ENCODE measurements at places on chromosomes 1 and 21. TPM values are rescaled to one million over a fixed set of nuclear protein-coding genes. Genes with fewer than 3 reads are reported as not detected.

NUAK2 gene
- 2.5 TPM for total RNA-seq

AMY1C gene
- total RNA-seq, result not detected

APCS gene
- not detected for total RNA-seq

SYT2 gene
- 0.03 TPM for total RNA-seq

COL6A1 gene
- 458 TPM for total RNA-seq

ATAD3B gene
- 8.1 TPM for total RNA-seq

TTC22 gene
- 0.27 TPM for total RNA-seq

ANGPTL3 gene
- not detected for total RNA-seq

RNU1-1 gene
- total RNA-seq, result 8,154 TPM

PCBP3 gene
- total RNA-seq, result 7.0 TPM

TFF2 gene
- not detected for total RNA-seq

CD1C gene
- not detected for total RNA-seq

HPDL gene
- 0.36 TPM for total RNA-seq

ACTA1 gene
- total RNA-seq, result 46.8 TPM

LIPI gene
- total RNA-seq, result not detected

OR14I1 gene
- not detected for total RNA-seq

RGS5 gene
- total RNA-seq, result 1,469 TPM

REG4 gene
- total RNA-seq, result not detected

MROH9 gene
- total RNA-seq, result 0.39 TPM

FAM131C gene
- total RNA-seq, result 0.26 TPM

IER5 gene
- 11.4 TPM for total RNA-seq

CD1B gene
- not detected for total RNA-seq

FCRL4 gene
- not detected for total RNA-seq

SH2D2A gene
- total RNA-seq, result 2.9 TPM

WNT4 gene
- not detected for total RNA-seq

CASQ1 gene
- total RNA-seq, result 4.4 TPM

LCK gene
- 4.6 TPM for total RNA-seq

PLPP3 gene
- total RNA-seq, result 76.2 TPM

TFAP2E gene
- total RNA-seq, result 0.71 TPM

INKA2 gene
- 14.8 TPM for total RNA-seq

Measured in aorta (tissue), 5 donors.